ENCODE measurements at places on chromosomes 6 and 20.

- DNase-seq, result no peak
Measured at GRCh38 chr6:515267-515666, 123.7 kb downstream of the IRF4 start.

GRCh38 chr20:43446361-43446879 lies 11.3 kb upstream of the SRSF6 start:
- no peak for DNase-seq

GRCh38 chr20:54028276-54029011 lies 42.0 kb downstream of the BCAS1 start:
- DNase-seq, result no peak

- DNase-seq, result peak; percentile 32
Measured at GRCh38 chr6:109783250-109783986, 92.3 kb downstream of the FIG4 start.

GRCh38 chr20:20759132-20759531 lies 46.7 kb upstream of the RALGAPA2 start:
- DNase-seq, result no peak

All from PC-3 (cell line).